ENCODE measurements at places on chromosomes 12 and 14. TPM values are rescaled to one million over a fixed set of nuclear protein-coding genes. Genes with fewer than 3 reads are reported as not detected.

DNA sequence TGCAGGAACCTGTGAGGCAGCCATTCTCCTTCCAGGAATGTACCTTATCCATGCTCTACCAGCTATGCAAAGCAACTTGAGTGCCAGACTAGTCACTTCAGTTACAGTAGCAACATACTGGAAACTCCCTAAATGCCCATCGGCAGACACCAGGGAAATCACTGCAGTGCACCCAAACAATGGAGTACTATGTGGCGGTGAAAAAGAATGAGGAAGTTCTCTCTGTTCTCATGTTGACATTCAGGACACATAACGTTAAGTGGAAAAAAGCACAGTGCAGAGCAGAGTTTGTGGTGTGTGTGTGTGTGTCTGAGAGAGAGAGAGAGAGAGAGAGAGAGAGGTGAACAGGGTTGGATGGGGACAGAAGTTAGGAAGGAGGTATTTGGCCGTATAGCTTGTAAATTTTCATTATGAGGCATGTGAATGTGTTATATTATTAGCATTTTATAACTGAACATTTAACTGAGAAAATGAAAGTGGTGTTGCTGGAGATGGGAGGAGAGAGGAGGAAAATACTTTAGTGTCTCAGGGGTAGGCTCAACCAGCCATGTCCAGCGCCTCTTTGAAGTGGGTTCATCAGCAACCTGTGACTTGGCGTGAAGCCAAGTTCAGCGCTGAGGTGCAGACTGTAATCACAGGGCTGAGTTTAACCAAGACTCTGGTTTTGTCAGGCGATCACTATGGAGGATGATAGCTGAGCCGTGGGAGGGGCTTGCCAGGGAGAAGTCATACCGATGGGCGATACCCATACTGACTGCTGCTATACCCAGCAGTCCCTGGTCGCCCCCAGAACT is 17.3 kb downstream of the TNFAIP2 start:
- no peak overlapping the region for H3K27ac ChIP-seq
- H3K4me3 ChIP-seq: no peak overlapping the region
- no peaks in the 10 kb centered on the region for H3K27me3 ChIP-seq
- no peaks in the 10 kb centered on the region for H3K36me3 ChIP-seq

The TMTC1 gene
- total RNA-seq: 14.0 TPM

DNA sequence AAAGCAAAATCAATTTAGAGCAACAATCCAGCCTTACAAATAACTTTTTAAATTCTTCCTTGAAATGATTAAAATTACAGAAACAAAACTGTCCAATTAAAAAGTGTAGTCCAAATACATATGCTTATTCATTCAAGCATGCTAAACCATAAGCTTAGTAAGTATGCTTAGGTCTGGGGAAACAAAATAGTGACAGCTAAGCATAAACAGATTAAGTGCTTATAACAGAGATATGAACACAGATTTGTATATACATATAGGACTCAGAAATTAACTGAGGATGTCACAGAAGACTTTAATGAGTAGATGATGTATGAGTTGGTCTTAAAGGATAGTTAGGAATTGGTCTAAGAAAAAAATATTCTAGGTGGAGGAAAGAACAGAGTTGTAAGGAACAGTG is 41.8 kb downstream of the SCAF11 start:
- no peak overlapping the region for H3K4me3 ChIP-seq
- no peak overlapping the region for H3K27ac ChIP-seq
- no peaks in the 10 kb centered on the region for H3K36me3 ChIP-seq
- H3K4me1 ChIP-seq: no peaks in the 10 kb centered on the region
- no peaks in the 10 kb centered on the region for H3K27me3 ChIP-seq
- DNase-seq: no peak

DNA sequence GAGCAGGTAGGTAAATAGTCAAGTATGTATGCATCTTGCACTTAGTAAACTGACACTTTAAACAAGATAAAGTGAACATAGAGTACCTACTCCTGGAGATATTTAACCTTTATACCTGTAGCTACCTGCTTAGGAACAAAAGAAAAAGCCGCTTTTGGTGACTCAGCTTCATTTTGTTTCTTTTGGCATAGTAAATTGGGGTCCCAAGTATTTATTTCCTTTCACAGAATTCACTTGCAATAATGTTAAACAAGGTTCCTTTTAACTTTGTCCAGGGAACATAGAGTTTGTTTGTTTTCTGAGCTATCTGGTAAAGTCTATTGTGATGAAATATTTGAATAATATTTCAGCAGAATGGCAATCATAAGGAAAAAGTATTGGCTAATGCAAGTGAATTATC is 20.0 kb downstream of the SLCO1B3 start:
- H3K4me1 ChIP-seq: no peaks in the 10 kb centered on the region
- no peak overlapping the region for H3K4me3 ChIP-seq
- H3K36me3 ChIP-seq: no peaks in the 10 kb centered on the region
- no peak overlapping the region for H3K27ac ChIP-seq
- no peak for DNase-seq

The STAC3 gene
- 0.23 TPM for total RNA-seq

GRCh38 chr12:14921218-14921617 is 17.1 kb downstream of the ERP27 start:
- no peaks in the 10 kb centered on the region for H3K4me1 ChIP-seq
- H3K27ac ChIP-seq: no peak overlapping the region
- DNase-seq: no peak
- H3K27me3 ChIP-seq: no peaks in the 10 kb centered on the region
- H3K4me3 ChIP-seq: no peak overlapping the region

The ZDHHC22 gene
- total RNA-seq: 0.04 TPM

All from hepatocyte (in vitro differentiated cells).